ENCODE measurements at places on chromosomes 6 and 20.

GRCh38 chr20:38231531-38232121 is 28.9 kb downstream of the KIAA1755 start:
- no peak for DNase-seq

DNA sequence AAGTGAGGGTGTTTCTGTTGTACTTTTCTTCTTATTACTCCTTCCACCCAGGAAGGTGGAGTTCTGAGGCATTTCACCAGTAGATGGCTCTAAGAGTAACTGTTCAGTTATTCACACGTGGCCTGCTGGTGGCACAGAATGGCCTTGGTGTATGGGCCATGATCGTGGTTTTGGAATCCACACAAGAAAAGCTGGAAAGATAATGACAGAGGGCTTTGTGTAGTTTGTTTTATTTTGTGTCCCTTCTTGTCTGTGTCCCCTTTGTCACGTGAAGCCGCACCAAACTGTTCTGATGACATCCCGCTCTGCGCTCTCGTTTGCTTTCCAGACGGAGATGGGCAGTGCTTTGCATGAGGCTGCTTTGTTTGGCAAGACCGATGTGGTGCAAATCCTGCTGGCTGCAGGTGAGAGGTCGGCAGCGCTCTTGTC is 93.4 kb downstream of the ANKS1A start:
- no peak for DNase-seq

GRCh38 chr6:20166210-20166609 is 46.1 kb downstream of the MBOAT1 start:
- no peak for DNase-seq

DNA sequence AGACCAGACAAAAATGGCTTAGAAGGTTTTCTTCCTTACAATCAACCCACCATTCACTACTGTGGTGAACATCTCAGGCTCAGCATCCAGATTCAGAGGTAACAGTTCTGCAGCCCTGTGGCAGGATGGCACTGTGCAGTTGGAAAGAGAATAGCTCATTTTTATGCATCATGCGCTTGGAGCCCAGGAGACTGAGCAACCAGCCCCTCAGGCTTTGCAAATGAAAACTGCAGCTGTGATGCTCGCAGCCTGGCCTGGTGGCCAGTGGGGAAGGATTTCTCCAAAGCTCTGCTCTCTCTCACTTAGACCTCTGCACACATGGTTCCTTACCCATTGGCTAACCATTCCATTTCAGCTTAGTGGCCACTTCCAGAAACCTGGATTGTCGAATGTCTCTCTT is 45.8 kb downstream of the GABRR2 start:
- DNase-seq: no peak

- no peak for DNase-seq
Observed at GRCh38 chr6:5680095-5680494, 326.6 kb downstream of the NRN1 start.

- no peak for DNase-seq
Observed at GRCh38 chr6:56172144-56172543, 75.2 kb downstream of the COL21A1 start.

- DNase-seq: peak; percentile 61
Observed at GRCh38 chr20:36199345-36200257, 36.7 kb upstream of the AAR2 start.

- DNase-seq: no peak
Observed at GRCh38 chr6:122681705-122682104, 71.5 kb downstream of the PKIB start.

- DNase-seq: no peak
Observed at GRCh38 chr20:49937027-49937929, 1.1 kb downstream of the RNF114 start.
